ENCODE measurements at places on chromosomes 16 and 17.
A peak's percentile ranks its signal among the peaks of the same experiment; 100 is the strongest.

GRCh38 chr17:21029036-21029435, 13.8 kb downstream of the USP22 start:
- peak; percentile 58 for DNase-seq

GRCh38 chr17:28230011-28230410, 89.0 kb upstream of the TMEM97 start:
- no peak for DNase-seq

GRCh38 chr17:40402668-40403067, 15.0 kb downstream of the TOP2A start:
- no peak for DNase-seq

GRCh38 chr17:72515291-72516065, 394.7 kb downstream of the SOX9 start:
- no peak for DNase-seq

GRCh38 chr17:50935221-50935995, 69.3 kb upstream of the TOB1 start:
- DNase-seq = peak; percentile 90
